Fibroblast of mammary gland (primary cell): ENCODE measurements at places on chromosomes 12 and 14.

DNA sequence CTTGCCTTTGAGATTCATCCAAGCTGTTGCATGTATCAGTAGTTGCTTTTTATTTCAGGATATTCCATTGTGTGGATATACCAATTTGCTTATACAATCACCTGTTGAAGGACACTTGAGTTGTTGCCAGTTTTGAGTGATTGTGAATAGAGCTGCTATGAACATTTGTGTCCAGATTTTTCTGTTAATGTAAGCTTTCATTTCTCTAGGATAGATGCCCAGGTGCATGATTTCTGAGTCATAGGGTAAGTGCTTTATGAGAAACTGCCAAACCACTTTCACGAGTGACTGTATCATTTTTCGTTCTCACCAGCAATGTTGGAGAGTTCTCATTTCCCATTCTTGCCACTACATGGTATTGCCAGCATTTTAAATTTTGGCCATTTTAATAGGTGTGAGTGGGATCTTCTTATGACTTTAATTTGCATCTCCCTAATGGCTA is 434.6 kb upstream of the RGS6 start:
- peak; percentile 74 for DNase-seq

DNA sequence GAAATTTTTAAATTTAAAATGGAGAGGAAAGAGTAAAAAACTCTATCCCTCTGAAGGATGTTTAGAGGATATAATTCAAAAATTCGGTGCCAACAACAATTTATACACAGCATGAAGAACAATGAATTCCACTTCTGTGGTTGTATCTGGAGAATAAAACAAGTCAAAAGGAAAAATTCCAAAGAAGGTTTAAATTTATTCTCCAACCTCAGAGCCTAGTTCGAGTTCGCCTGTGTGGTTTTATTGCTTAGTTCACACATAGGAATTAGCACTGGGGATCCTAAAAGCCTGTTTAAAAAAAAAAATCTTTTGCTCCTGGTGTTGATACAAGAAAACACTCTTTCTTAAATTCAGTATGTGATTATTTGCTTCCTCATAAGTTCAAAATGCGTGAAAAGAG is 79.2 kb downstream of the LLPH start:
- no peak for DNase-seq

DNA sequence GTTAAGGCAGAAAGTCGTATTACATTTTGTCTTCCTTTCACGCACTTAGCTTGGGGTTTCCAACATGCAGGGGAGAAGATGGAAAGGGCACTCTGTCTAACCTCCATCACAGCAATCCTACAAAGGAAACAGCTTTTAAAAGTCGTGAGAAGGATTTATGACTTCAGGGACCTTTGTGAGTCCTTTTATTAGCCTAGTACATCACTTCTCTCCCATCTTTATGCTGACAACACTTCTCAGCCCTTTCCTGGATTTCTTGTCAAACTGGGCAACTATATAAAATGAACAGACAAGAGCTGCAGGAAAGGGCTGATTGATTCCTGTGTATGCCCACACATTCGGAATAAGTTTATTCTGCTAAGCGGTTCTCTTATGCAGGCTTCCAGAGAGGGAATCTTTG is 159.0 kb downstream of the DERA start:
- DNase-seq = no peak

- DNase-seq = no peak
These were observed 1070.0 kb downstream of the LRFN5 start for GRCh38 chr14:42676636-42677035.
